Activated CD4-positive, alpha-beta T cell treated with anti-CD3 and anti-CD28 coated beads for 36 hours (primary cell): ENCODE measurements at places on chromosomes 4 and X. TPM values are rescaled to one million over a fixed set of nuclear protein-coding genes. Genes with fewer than 3 reads are reported as not detected.
A peak's percentile ranks its signal among the peaks of the same experiment; 100 is the strongest.

- no peak for DNase-seq
These were observed 58.7 kb upstream of the MAML3 start for GRCh38 chr4:140212646-140213045.

GRCh38 chr4:62243895-62244294 lies 1043.8 kb downstream of the ADGRL3 start:
- DNase-seq = no peak

Gene PABPC5
- total RNA-seq = not detected

DNA sequence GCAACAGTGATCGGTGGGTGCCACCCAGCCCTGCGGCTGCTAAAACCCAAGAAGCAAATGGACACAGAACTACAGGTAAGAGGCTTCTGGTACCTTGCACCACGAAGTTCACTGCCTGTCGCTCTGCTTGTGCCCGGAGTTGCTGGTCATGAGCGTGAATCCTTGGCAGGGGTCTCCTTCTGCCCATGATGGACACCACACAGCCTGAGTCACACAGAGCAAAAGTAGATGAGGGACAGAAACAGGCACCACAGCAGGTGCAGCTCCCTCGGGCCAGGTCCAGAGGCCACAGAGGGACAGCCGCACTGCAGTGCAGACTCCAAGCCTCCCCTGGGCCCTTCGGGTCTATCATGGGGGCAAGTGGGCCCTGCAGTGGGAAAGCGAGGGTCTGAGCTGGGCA lies 22.4 kb downstream of the NAT8L start:
- no peak for DNase-seq

- DNase-seq = no peak
These were observed 35.0 kb downstream of the LIMCH1 start for GRCh38 chr4:41572956-41573355.

DNA sequence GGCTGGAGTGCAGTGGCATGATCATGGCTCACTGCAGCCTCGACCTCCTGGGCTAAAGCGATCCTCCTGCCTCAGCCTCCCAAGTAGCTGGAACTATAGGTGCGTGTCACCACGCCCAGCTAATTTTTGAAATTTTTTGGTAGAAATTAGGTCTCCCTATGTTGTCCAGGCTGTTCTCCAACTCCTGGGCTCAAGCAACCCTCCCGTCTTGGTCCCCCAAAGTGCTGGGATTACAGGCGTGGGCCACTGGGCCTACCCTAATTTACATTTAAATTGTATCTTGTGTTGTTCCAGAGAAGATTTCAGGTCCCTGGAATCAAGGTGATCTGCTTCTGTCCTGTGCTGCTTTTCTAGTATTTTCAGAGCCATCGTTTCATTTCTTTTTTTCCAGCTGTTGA lies 1.2 kb upstream of the LRPAP1 start:
- no peak for DNase-seq

Gene ASB5
- not detected for total RNA-seq

- DNase-seq = peak; percentile 58
These were observed 5.1 kb upstream of the GABRQ start for GRCh38 chrX:152632445-152633097.

DNA sequence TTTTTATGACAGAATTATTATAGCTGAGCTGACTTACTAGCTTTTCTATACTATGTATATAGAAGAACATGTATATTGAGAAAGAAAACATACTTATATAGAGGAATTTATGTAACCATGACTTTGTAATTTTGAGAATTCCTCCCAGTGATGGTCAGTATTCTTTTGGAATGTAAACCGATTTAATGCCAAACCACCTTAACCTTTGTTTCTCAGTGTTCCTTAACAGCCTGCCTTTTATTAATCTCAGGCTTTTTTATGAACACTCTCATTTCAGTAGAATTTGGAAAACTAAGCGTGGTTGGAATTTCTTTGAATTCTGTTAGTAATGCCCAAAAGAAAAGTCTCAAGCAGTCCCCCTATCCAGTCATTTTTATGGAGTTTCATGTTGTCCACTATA lies 47.0 kb downstream of the MOSPD2 start:
- no peak for DNase-seq

Gene PABPC1L2A
- not detected for total RNA-seq

DNA sequence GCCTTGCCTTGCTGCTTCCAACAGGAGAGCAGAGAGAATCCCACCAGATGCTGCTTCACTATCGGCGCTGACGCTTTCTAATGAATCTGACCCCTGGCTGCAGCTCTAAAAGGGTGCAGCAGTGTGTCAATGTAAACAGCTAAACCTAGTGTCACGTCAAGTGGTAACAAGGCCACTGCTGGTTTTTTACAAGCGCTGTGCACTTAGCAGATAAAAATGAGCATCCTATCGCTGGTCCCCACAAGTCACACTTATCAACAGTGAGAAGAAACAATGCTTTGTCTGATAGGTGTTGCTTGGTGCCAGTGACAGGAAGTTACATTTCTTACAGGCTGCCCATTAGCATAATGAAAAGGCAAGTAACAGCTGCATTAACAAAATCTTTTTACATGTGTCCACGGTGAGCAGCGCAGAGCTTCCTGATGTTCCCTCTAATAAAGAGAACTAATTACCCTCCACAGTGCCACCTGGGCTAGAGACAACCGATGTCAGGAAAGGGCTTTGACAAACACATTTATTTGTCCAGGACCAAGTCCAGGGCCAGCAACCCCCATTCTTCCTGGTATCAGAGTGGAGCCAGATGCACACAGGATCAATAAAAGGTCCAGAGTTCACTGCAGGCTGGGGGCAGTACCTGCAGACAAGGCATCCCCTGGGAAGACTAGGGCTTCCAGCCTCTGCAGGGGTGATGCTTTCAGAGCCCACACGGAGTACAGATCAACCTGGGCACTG lies 176.0 kb downstream of the MGST2 start:
- no peak for DNase-seq

GRCh38 chrX:17616936-17617335 lies 120.4 kb upstream of the SCML1 start:
- no peak for DNase-seq
